ENCODE measurements at places on chromosomes 12 and 14.
A peak's percentile ranks its signal among the peaks of the same experiment; 100 is the strongest.

DNA sequence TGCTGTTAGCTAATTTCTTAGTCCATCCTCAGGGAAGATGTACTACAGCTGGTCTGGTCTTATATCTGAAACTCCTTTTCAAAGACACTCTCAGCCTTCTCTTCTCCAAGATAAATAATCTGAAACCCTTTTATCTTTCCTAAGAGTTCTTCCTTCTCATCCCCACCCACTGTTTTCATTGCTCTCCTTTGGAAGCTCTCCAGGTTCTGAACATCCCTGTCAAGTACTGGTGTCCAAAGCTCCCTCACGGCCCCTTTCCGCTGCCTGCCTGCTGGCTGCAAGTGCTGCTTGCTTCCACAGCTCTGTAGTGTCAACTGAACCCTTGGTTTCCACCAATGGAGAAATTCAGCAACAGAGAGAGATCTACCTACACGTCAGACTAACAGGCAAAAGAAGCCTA is 6.6 kb upstream of the SLC6A13 start:
- DNase-seq: no peak

DNA sequence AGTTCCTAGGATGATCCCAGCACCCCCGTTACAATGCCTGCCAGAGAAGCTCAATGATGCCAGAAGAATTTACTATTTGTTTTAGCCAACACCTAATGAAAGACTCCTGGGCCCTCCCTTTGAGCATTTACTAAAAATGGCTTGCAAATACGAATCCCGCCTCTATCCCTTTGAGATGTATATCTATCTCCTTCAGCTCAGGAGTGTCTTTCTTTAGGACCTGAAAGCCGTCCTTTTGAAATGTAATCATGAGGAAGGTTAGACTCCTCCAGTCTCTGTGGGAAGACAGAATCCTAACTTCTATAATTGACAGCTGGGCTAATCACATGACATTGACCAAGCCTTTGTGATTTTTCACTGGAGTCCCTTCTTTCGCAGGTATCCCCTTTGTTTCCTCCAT is 19.2 kb upstream of the DYNC1H1 start:
- no peak for DNase-seq

GRCh38 chr14:29587046-29587445 is 340.6 kb downstream of the PRKD1 start:
- DNase-seq: no peak

GRCh38 chr14:56195704-56196103 is 77.5 kb downstream of the PELI2 start:
- no peak for DNase-seq

DNA sequence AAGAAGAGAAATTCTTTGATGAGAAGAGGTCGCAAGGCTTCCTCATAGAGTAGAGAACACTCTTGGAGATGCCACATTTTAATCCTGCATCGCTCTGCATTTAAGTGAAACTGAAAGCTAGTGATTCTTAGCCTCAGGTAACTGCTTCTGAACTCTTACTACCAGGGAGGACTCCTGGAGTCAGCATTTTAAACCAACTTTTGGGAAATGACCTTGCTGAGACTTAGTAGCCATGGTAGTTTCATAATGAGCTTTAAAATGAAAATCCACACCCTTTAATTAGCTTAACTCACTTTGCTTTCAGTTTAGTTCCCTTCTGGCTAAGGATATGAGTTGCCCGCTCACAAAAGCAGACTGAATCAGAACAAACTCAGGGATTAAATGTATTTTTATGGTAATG is 80.3 kb downstream of the SYNE2 start:
- DNase-seq: no peak

DNA sequence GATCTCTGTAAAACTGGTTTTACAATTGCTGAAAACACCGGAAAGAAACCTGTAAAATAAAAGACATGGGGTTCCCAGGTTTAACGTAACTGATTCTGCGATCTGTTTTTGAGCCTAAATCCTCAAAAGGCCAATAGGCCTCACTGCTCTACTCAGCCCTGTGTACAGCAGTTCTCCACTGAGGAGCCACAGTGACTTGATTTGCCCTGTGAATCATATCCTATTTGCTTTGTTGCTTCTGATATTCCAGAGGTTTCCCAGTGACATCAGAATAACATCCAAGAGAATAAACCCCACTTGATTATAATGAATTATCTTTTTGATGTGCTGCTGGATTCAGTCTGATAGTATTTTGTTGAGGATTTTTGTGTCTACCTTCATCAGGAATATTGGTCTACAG is 27.5 kb downstream of the MDM1 start:
- DNase-seq: no peak

GRCh38 chr12:81558031-81558430 is 201.1 kb downstream of the PPFIA2 start:
- no peak for DNase-seq

GRCh38 chr12:105418229-105418628 is 87.7 kb downstream of the C12orf75 start:
- DNase-seq: no peak

GRCh38 chr14:81765651-81766275 is 232.1 kb upstream of the SEL1L start:
- no peak for DNase-seq

DNA sequence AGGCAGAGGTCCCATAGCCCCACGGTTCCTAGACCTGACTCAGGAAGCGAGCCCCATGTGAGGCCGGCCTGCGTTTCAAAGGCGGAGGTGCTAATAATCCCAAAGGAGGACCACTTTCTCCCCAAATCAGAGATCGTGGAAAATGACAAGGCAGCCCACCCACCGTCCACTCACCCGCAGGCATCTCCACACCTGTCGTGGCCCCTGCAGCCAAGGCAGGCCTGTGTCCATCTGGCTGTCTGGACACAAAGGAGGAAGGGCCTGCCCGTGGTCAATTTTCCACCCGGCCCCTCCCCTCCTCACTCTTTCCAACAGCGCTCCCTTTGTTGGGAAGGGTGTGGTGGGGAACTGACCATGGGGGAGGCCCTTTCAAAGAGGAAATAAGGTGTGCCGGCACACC is 125.3 kb upstream of the TMEM132D start:
- no peak for DNase-seq

GRCh38 chr12:1814266-1814665 is 6.1 kb upstream of the LRTM2 start:
- no peak for DNase-seq

- peak; percentile 95 for DNase-seq
These were observed 13.2 kb upstream of the KLRF1 start for GRCh38 chr12:9813821-9814798.

DNA sequence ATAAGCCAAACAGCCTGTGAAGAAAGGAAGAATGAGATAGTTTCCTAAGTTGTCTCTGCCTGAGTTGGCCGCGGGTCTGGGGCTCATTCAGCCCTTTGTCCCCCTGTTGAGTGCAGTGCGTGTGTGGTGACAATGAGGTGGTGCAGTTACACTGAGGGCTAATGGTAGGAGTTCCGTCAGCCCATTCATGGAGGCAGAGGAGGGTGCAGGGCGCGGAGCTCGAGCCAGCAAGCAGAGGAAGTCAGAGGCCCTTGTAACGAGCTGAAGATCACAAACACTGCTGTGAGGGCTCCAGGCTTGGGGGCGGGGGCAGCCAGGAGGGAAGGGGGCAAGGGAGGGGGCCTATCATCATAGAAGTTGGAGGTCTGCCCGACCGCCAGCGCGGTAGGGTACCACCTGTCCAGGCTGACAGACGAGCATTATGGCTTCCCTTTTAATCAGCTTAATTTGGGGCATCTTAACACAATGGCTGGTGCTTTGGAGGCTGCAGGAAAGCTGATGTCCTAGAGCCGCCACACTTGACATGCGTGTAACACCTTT is 20.5 kb downstream of the CCND2 start:
- no peak for DNase-seq

GRCh38 chr12:48771588-48772112 is 17.2 kb downstream of the ADCY6 start:
- no peak for DNase-seq

GRCh38 chr12:71682466-71682865 is 3.4 kb upstream of the TMEM19 start:
- no peak for DNase-seq

GRCh38 chr14:94483729-94484275 is 7.8 kb upstream of the SERPINA9 start:
- no peak for DNase-seq

DNA sequence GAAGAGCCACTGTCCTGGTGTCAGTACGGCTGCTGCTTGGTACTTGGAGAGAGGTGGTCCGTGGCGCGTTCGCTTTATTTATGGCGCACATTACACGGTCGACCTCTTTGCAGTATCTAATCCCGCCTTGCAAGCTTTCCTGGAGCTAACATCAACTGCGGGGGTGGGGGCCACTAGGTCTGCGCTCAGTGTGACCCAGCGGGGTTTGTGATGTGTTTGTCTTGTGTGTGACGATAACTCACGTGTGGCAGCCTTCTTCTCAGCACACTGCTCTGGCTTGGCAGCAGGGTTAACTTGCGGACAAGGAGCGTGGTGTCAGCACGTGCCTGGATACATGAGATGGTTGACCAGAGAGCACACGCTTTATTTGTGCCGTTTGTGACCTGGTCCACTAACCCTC is 122.2 kb upstream of the RTL1 start:
- DNase-seq: no peak

DNA sequence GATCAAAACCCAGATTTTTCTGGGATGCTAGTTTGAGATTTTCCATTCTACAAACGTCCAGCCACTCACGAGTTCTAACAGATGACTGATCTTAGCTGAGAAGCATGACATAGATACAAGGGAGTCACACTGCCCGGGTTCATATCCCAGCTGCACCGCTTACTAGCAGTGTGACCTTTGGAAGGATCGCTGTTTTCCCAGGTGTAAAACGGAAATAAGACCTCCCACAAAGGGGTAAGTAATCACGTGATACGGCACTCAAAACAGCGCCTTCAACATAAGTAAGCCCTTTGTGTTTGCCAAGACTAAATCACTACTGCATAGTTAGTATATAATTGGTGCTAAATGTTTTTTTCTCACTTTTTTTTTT is 624 bp upstream of the PWP1 start:
- DNase-seq: peak; percentile 26

- no peak for DNase-seq
These were observed 1095.7 kb downstream of the AACS start for GRCh38 chr12:126160912-126161311.

GRCh38 chr14:71933001-71933587 is 865 bp downstream of the RGS6 start:
- DNase-seq: no peak

- DNase-seq: no peak
These were observed 18.7 kb downstream of the PLEKHG3 start for GRCh38 chr14:64722842-64723447.

DNA sequence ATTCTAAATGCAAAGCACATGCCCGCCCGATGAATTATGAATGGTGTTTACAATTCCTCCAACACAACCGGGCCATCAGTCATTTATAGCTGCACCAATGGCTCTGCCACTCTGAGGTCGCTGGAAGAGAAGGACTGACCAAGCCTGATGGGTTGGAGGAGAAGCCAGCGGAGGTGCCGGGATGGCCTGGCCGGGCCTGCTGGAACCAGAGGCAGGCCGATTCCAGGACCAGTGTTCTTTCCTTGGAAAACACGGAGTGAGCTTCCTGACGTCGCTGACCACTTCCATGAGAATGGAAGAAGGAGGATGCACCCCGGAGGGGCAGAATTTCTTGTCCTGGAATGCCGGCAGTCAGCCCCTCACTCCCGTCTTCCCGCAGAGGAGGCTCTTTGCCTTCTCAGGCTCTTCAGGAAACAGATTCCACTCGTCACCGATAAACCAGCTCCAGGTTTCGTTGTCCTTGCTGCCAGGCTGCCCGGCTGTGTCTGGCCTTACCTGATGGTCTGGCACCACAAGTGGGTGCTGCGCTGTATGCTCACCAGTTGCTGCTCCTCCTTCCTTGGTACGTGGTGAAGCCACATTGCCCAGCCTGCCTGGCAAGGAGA is 358.5 kb upstream of the SFSWAP start:
- no peak for DNase-seq

- no peak for DNase-seq
These were observed 142.1 kb downstream of the TSPAN9 start for GRCh38 chr12:3219233-3219632.

DNA sequence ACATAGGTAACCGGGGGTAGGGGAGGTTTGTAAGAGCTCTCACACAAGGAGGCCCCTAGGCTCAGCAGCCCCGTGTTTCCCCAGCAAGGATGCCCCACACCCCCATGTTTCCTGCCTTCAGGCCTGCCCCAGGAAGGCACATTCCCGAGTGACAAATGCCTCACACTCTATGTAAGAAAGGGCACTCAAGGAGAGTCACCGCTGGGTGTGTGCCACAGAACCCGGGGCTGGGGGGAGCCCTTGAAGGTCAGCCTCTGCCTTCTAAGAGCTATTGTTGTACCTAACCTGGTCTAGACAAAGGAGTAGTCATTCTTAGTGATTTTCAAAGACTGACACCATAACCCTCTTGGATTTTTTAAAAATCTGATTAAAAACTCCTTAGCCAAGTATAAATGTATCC is 333.6 kb downstream of the DPF3 start:
- DNase-seq: no peak

- DNase-seq: no peak
These were observed 100.9 kb upstream of the CCDC91 start for GRCh38 chr12:28089338-28089737.

DNA sequence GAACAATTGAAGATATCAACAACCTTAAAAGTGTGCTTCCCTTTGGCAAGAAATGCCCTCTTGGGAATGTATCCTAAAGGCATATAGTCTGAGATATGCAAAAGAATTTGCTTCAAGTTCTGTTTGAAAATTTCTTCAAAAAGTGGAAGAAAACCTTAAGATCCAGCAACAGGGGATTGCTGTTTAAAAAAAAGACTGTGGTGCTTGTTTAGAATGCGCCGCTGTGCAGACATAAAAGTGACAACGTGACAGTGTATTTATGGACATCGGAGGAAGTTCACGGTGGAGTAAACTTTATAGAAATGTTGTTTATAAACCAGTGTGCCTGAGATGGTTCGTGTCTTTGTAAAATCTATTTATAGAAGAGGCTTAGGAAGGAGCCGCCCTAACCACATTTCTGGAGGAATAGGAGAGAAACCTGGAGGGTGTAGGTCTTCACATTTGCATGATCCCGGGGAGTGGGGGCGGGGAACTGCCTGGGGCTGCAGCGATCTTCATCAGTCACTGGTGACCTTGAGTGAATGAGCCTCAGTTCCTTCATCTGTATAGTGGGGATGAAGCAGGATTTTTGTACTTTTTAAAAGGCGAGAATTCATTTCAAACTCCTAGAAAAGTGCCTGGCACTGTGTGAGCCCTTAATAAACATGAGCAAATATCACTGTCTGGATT is 27.5 kb downstream of the ADGRD1 start:
- no peak for DNase-seq

All from activated CD8-positive, alpha-beta memory T cell treated with anti-CD3 and anti-CD28 coated beads, Interleukin-2, amount 50 U/mL, for 4 hours (primary cell).